ENCODE measurements at places on chromosomes 5 and 9. TPM values are rescaled to one million over a fixed set of nuclear protein-coding genes. Genes with fewer than 3 reads are reported as not detected.

Gene SPINK6
- not detected for total RNA-seq

Gene OBP2B
- total RNA-seq = not detected

Gene KIF4B
- total RNA-seq = 0.33 TPM

Gene CORO2A
- 5.3 TPM for total RNA-seq

Measured in camera-type eye (tissue), 1 donor.